ENCODE measurements at places on chromosomes 11 and 22.

- no peak for DNase-seq
Measured at GRCh38 chr11:31995525-31996094, 95.3 kb upstream of the RCN1 start.

DNA sequence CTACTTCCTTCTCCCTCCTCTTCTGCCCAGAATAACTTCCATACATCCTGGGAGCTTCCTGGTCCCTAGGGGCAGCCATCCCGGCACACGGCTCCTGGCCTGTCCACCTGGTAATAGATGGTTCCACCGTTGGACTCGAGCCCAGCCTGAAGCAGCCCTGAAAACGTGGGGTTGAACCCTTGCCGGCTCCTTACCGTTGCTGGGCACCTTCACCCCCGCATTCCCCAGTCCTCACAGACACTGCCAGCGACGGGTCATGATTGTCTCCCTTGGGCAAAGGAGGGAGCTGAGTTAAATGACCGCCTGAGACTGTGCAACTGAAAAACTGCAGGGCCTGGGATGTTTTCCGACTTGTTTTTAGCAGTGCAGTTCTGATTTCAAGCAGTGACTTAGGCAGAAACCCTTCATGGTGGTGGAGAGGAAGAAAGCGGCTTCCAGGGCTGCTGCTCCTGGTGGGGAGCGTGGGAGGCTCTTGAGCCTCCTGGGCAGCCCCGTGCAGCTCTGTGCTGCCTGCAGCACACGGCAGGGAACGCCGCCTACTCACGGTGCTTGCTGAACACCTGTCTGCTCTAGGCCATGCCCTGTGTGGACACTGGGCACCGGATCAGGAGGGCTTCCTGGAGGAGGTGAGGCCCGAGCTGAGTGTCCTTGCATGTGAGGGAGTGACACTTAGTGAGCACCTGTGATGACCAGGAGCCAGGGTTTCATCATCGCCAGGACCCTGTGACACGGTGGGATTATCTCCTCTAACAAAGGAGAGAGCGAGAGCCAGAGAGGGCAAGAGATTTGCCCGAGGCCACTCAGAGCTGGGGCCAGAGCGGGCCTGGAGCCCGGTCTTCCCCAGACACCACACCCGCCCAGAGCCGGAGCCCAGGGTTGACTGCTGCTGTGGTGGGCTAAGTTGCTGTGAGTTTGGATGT is 77.4 kb downstream of the FBLN1 start:
- no peak for DNase-seq

GRCh38 chr11:120123946-120124345 is 14.0 kb downstream of the TRIM29 start:
- DNase-seq: no peak

- peak; percentile 7 for DNase-seq
Measured at GRCh38 chr22:45867906-45868555, 108.9 kb downstream of the WNT7B start.

DNA sequence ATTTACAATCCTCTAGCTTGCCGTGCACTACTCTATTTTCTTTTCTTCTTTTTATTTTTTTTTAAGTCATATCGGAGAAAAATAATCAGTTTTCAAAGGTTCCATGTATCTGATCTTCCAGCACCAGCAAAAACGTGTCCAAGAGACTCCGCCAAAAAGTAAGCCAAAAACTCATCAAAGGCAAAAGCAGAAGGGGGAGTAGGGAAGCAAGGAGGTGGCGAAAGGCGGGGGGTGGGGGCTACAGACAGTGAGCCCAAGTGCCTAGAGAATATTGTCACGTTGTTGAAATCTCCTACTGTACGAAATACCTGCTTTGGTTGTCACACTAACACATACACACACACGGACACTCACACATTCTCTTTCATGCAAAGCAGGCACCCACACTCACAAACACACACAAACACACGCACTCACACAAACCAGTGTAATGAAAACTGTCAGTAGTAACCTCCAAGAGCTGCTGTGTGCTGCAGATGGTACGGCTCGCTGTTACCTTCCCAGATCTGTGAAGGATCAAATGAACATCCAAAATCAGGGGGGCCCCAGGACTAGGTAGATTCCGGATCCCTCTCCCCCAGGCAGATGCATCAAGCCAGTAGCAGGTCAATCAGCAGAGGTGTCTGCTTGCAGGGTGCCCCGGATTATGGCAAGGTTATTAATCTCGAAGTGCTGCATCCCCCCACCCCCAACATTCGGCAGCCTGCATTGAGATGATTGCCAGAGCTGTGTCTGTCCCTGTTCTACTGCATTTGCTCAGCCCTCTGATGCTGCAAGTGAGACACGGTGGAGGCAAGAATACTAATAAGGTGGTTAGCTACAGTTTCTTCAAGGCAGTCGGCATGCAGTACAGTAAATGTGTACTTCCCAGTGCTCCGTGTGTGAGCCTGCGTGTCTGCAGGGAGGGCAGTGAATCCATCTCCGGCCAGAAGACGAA is at the start of gene LRRC4C:
Gene LRRC4C, minus strand, starts transcription at position 188 of the 937 bp plus-strand sequence.
- no peak for DNase-seq

Measured in CD8-positive, alpha-beta T cell (primary cell).